T-cell (primary cell): ENCODE measurements at places on chromosomes 5 and 9.

DNA sequence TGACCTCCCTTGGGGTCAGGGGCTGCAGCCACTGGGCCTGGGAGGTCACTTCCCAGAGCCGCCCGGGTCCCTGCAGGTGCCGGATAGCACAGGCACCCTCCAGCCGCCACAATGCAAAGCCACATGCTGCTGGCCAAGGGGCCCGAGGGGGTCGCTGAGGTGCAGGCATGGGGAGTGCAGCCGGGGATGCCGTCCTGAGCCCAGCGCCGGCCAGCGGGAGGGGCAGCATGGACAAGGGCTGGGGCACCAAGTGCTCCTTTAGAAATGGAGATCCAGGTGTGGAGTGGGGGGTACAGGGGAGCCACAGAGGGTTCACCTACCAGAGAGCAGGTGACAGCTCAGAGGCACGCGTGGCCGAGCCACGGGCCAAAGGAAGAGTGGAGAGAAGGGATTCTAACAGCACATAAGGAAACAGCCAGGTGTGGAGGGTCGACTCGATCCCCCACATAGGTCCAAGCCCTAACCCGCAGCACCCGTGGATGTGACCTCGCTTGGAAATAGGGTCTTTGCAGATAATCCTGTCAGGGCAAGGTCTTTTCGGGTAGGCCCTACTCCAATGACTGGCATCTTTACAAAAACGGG, 24.7 kb downstream of the ZDHHC11B start:
- no peak for DNase-seq

DNA sequence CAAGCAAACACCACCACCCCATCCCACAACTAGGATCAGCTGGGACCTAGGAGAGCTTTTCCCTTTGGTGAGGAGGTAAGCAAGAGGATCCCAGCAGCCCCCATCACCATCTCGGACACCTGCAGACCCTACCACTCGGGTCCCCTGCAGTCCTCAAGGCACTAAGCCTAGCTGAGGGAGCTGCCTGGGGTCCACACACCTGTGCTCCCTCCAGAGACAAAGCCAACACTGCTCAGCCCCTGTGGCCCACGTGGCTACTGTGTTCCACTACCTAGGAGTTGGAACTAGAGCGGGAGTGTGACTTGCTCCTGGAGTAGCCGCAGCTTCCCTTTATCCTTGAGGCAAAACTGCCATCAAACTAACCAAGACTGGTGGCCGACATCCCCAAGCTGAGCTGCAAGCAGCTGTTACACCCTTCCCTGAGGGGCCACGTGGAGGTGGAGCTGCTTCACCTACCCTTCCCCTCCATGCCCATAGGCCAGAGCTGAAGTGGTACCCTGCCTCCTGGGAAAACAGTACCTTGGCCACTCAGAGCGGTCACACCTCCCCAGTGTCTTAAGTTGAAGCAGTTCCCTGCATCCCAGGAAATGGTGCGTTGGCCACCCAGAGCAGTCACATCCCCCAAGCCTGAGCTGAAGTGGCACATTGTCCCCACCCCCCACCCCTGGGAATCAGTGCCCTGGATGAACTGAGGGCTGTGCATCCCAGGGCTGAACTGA, 205.5 kb downstream of the CACNA1B start:
- DNase-seq: no peak

- DNase-seq: no peak
Measured at GRCh38 chr5:148897842-148898241, 71.4 kb downstream of the ADRB2 start.

GRCh38 chr5:148794729-148795561, 31.5 kb upstream of the ADRB2 start:
- DNase-seq: no peak

DNA sequence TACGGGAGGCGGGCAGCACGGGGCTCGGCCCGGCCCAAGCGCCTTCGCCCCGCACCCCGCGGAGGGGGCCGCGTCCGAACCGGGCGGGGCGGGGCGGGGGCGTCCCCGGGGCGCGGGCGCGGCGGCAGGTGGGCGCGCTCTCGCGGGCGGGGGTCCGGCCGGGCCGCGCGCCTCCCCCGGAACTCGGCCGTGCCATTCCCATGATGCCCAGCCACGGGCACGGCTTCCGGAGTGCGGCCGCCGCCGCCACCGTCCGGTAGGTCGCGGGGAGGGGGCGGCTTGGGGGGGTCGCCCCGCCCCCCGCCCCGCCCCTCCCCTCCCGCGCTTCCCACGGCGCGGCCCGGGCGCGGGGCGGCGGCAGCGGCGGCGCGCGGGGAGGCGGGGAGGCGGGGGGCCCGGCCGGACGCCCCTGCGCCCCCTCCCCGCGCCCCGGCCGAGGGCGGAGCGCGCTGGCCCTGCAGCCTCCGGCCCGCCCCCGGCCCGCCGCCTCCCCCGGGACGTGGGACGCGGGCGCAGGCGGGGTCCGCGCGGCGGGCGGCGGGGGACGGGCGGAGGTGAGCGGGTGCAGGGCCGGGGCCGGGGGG, at the start of gene PPP1R26:
Gene PPP1R26 (plus strand): TSS at position 314 of the 584 bp plus-strand sequence. CDS start 4,729 bp downstream, outside the sequence.
- no peak for DNase-seq

GRCh38 chr5:14225173-14225834, 82.2 kb downstream of the TRIO start:
- DNase-seq: no peak

DNA sequence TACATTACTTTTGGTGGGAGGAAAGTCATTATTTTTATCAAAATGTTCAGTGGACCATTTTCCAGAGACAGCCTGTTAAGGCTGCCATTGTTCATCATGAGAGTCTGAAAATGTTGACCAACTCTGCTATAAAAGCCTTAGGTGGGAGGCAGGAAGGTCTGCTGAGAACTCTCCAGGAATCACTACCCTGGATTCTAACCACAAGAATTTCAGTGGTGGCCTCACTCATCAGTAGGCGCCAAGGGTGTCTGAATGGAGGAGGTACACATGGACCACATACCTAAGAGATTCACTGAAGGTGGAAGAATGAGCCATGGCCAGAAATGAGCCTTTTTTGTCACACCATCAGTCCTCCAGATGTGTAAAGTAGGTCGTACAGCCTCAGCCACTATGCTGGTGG, 21.0 kb upstream of the TLX3 start:
- no peak for DNase-seq

- DNase-seq: no peak
Measured at GRCh38 chr9:130554606-130555005, 24.8 kb upstream of the FUBP3 start.

DNA sequence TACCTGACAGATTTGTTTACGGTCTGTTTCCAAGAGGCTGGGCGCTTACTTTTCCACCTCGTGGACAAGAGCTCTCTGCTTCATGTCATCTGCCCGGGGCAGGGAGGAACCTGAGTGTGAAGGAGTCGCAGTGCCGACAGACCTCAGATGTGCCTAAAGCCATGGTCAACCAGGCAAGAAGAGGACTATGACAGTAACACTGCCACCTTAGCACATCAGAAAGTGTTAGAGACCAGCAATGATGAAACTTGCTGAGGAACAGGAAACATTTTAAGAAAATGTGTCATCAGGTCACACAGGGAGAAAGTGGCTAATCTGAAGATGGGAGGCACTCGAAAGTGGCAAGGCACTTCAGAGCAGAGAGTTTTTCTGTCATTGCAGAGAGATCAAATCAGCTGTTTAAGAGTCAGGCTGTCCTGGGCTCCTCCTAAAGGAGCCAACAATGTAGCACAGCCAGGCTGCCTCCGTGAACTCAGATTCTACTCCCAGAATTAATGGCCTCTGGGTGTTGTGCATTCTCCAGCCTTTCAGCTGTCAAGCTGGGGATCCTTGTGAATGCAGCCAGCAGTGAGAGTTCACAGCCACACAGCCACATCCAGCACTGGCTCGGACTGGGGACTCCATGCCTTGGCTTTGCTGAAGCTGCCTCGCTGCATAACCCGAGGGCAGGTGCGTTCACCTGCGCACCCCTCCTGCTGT, 94.6 kb downstream of the RAPGEF1 start:
- no peak for DNase-seq

DNA sequence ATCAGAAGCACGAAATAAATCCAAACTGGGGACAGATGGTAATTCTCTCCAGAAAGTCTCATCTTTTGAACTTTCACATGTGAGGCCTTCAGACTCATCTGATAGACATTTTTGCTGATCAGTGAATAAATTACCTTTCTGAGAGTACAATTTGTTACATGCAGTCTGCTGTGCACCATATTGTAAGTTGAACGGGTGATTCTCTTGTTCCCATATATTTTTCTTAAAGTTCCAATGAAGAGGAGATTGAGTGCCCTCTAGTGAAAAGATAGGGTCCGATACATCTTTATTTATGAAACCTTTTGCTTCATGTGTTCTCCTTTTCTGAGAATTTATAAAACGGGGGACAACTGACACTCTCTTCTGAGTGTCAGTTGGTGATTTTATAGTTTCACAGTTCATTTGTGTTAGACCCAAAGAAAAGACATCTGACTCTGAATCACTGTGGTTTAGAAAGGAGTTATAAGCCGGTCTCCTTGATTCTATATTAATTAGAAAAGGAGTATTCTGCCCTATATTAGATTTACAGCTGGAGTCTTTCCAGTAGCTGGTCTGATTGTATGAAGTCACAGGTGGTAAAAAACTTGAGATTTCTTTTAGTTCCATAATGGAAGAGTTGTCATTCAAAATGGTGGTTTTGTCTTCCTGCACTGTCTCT, 30.4 kb downstream of the GNG10 start:
- DNase-seq: no peak

DNA sequence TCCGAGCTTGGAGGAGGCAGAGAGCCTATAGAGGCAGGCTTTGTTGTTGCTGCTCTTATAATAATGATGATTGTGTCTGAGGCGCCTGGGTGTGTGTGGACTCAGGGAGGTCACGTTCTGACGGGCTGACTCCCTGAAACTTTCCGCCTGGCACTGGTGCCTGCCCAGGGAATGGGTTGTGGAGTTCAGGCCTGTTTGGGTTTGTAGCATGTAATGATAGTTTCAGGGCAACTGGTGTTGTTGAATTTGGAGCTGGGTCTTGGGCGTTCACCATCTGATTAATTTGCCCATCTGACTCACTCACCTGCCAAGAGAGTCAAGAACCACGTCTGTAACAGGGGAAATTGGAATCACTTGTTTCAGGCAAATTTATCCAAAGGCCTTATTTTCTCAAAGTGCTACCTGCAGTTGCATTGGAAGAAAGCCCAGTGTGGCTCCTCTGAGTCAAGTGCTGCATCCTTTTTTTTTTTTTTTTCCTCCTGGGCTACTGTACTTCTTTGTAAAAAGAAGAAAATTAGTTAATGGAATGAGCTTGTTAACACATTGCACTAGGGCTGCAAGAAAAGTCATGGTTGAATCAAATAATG, 386.5 kb downstream of the GADD45G start:
- DNase-seq: no peak

DNA sequence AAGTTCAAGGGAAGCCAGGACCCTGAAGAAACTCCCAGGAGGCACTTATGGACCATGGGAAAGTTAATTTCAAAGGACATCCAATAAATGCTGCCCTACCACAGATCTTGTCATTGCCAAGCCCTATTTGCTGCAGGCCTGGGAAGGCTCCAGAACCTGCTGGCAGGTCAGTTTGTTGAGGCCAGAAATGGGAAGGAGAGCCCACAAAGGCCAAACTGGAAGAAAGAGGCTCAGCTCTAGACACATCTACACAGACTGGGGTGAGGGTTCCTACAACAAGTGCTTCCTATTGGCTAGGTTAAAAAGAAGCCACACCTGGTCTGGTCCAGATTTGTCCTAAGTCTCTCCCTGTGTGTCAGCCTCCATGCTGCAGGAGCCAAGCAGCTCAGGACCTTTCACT, 94.4 kb downstream of the SIL1 start:
- DNase-seq: no peak

- DNase-seq: no peak
Measured at GRCh38 chr5:107665036-107665570, 5.6 kb downstream of the EFNA5 start.

- no peak for DNase-seq
Measured at GRCh38 chr5:109784687-109785086, 95.0 kb downstream of the MAN2A1 start.

DNA sequence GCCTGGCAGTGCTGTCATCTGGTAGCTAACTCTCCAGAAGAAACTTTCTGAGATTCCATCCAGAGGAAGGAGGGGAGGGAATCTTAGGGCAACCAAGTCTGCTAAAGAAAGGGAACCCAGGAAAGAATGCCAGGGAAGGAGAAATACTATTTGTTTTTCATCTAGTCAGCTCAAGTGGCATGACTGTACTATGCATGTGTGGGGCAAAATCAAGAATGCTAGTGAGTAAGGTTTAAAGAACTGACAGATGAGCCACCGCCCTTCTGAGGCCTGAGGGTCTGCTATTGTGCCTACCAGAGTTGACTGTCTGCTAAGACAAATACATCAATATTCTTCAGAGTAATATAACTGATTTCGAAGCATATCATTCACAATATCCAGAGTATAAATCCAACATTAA, 204.2 kb downstream of the SLC12A2 start:
- no peak for DNase-seq

GRCh38 chr5:102119252-102119651, 176.8 kb downstream of the SLCO4C1 start:
- DNase-seq: no peak

- DNase-seq: no peak
Measured at GRCh38 chr5:10432059-10433008, 9.3 kb upstream of the ROPN1L start.

DNA sequence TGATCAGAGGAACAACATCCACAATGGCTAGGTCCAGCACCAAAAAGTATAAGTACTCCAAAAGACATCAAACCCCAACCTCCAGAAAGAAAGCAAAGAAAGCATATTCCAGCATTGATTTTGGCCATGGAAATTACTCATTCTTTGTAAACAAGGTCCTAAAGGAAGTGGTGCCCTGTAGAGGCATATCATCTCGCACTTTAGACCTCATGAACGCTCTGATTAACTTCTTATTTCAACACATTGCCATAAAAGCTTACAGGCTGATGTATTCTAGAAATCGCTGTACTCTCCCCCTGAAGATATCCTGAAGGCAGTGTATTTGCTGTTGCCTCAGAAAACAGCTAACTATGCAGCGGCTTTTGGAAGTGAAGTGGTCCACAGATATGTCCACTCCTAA, 82.7 kb upstream of the TNPO1 start:
- DNase-seq: no peak

GRCh38 chr9:134916161-134916665, 1.5 kb downstream of the FCN1 start:
- no peak for DNase-seq

DNA sequence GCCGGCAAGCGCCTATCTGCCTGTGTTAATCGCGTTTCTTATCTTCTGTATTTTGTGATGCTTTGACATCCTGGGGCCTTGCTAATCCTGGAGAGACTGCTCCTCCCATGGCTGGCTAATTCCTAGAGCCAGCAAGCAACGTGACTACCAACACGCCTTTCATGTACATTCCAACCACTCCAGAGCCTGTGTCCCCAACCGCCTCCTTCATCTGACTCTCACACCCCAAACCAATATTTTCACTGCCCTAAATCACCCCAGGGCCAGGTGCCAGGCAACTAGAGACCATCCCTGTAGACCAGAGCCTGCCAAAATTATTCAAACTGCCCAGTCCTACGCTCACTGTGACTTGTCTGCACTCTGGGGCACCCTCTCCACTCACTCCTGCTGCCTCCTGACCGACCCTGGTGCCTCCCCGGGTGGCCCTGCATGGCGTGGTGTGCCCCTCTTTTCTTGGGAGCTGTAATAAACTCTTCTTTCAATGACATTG, 50.5 kb upstream of the COL5A1 start:
- no peak for DNase-seq

GRCh38 chr5:54603372-54603771, 85.8 kb downstream of the SNX18 start:
- no peak for DNase-seq

GRCh38 chr9:95506678-95507463, 9.9 kb downstream of the PTCH1 start:
- peak; percentile 22 for DNase-seq
